ENCODE measurements at places on chromosomes 5 and 9.

DNA sequence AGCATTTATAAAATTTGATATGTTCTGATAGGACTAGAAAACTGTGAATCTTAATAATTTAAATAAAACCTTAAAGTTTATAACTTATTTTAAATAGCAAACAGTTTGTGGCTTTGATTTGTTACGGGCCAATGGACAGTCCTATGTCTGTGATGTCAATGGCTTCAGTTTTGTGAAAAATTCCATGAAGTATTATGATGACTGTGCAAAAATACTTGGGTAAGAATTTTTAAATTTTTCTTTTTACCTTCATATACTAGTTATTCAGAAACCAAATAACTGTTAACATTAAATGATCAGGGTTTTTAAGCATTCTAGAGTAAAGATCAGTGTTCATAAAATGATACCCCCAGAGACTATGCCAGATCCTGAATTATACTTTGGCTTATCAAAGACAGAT lies 31.1 kb downstream of the PPIP5K2 start:
- no peak for DNase-seq

DNA sequence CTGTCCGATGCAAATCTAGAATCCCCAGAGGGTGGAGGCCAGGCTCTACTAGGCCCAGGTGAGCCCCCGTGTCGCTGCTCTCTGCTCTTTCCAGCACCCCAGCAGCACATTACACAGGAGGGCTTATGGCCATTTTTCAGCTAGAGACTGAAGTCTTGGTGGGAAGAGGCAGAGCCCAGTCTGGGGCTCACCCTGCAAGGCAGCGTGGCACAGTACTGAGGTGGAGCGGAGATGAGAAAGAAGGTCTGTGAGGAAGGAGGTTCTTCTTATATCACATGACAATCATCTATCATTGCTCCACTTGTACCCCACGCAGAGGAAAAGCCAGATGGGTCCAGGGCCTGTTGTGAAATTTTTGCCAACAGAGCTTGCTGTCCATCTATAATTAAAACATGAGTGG lies 10.0 kb upstream of the KIF12 start:
- no peak for DNase-seq

DNA sequence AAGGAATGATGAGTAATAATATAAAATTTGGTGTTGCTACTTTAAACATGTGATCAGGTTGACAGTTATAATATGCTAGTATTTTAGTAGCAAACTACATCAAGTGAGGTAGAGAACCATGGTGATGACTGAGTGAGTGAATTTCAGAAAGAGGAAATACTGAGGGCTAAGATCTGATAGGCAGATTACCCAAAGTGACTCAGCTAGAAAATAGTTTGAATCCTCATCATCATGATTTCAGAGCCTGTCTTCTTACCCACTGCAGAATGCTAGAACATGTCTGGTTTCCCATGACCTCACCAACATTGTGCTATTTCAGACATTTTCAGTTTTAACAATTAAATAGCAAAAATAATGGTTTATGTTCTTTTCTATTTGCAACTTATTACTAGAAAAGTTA lies 602.1 kb downstream of the TAF11L14 start:
- no peak for DNase-seq

GRCh38 chr9:131233995-131234394 lies 42.3 kb downstream of the FAM78A start:
- DNase-seq, result no peak

GRCh38 chr5:150512368-150512747 lies 4.4 kb downstream of the NDST1 start:
- no peak for DNase-seq

GRCh38 chr9:129725795-129726251 lies 27.0 kb downstream of the PTGES start:
- DNase-seq, result no peak

GRCh38 chr5:66561256-66561990 lies 34.8 kb upstream of the MAST4 start:
- no peak for DNase-seq

DNA sequence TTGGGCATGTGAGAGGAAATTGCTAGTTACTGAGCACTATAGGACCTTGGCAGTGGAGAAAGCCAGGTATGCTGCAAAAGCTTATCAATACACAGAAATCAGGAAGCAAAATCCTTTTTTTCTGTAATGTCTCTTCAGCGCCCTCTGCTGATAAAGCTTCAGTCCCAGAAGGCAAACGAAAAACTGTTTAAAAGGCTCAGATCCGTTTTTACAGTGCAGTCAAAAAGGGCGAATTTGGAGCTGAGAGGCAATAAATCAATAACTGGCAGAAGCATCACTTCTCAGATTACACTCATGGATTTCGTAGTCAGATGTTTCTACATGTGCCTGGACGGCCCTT lies 1.1 kb upstream of the MAN2A1 start:
- DNase-seq, result no peak

GRCh38 chr5:165620394-165620793 lies 2115.0 kb downstream of the MAT2B start:
- no peak for DNase-seq

DNA sequence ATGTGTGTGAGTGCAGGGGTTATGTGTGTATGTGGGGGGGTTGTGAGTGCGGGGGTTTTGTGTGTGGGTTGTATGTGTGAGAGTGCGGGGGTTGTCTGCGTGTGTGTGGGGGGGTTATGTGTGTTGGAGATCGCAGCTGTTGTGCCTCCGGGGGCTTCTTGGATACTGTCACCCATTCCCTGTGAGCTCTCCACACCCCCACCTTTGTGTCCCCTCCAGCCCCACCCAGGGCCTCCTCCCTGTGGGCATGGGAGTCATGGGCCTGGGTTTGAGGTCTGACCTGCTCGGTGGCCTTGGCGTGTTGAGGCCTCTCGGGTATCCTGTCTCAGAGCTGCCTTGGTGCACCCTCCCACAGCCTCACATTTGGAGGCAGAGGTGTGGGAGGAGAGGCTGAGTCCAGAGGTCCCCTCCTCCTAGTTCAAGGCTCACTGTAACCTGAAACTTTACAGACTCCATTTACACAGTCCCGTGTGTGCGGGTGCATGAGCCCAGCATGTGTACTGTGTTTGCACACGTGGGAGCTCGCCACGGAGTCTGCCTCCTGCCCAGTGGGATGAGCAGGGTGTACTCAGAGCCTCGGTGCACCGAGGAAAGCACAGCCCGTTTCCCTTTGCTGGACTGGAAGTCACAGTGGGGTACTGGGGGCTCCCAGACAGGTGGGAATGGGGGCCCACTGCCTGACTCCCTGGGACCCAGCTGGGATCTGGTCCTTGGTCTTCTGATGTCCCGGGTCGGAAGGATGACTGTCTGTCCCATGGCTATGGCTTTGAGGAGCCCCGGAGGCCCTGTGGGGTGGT lies 43.4 kb downstream of the RXRA start:
- DNase-seq, result no peak

DNA sequence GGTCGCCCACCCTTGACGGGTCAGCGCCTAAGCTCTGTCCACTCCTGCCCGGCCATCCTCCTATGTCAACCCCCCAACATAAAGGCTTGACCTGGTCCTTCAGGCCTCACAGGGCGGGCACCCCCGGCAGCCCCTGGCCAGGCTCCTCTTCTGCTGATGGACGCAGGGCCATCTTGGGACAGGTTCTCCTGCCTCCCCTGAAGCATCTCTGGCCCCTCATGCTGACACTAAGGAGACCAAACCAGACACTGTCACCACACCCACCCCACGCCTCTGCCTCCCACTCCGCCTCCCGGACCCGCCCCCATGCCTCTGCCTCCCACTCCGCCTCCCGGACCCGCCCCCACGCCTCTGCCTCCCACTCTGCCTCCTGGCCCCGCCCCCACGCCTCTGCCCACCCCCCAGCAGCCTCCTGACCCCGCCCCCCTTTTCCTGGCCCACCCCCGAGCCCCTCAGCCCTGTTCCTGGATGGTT lies 6.8 kb downstream of the OBP2A start:
- no peak for DNase-seq

DNA sequence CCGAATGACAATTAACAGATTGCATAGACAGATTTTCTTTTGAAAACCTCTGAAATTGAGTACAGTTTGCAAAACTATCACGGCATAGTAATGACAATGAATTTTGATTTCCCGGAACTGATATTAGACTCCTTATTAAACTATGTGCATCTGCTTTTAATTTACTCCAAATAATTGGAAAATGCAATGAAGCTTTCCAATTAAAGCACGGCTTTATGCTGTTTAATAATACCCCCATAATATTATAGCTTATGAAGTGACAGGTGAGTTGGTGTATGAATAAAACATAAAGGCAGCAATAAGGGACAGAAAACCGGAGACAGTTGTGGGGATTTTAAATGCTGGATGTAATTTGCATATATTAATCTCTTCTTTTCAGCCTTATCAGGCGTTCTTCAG lies 110.6 kb downstream of the MVB12B start:
- DNase-seq, result no peak

DNA sequence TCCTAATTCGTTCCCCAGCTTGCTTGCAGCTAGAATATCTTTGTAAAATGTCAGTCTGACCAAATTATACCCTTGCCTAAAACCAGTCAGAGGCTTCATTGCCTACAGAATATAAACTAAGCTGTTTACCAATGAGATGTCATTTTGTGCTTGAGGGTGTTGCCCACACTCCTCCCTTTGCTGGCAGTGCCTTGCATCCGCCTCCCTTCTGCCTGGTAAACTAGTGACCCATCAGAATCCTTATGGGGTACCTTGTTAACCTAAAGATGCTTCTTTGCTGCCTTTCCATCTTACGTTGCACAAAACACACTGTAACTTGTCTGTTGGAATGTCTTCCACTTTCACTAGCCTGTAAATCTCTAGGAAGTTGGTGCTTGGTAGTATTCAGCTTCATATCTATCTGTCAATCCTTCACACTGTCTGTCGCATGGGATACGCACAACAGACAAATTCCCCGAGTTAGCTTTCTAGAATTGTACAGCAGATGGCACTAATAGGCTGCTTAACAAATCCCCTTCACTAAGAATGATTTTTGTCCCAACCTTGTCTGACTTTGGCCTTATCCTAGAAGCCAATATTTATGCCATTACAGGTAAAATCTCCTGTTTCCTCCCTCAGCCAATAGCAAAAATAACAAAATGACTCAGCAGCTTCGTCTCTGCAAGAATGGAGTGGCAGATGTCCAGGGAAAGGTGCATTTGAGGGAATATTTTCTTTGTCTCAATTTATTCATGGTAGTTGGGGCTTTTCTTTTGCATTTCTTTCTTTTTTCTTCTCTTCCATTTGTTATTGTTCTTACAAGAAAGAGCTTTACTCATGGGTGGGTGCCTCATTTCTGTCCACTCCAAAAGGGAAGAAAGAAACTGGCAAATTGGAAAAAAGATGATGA lies 3.0 kb downstream of the NUDT2 start:
- no peak for DNase-seq

- DNase-seq, result peak; percentile 58
Measured at GRCh38 chr5:80959768-80960442, at the start of gene RASGRF2. Gene RASGRF2 (plus strand): TSS chr5:80960363. CDS start chr5:80960739, 376 bp downstream.

- DNase-seq, result no peak
Measured at GRCh38 chr9:36896296-36896695, 137.8 kb downstream of the PAX5 start.

DNA sequence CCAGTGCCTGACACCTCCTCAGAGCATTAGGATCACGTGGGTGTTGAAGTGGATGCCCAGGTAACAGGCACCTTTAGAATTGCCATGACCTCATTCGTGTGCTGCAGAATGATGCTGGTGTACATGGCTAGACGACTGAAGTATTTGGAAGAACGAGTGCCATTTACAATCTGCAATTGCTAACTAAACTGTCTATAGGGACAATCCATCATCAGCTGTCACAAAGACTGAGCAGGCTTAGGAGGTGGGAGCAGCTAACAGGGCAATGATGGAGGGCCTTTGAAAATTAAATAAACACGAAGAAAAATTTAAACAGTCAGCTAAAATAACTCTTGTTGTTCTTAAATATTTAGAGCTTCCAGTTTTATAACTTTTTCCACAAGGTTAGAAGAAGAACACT lies 375.8 kb downstream of the GADD45G start:
- no peak for DNase-seq

- no peak for DNase-seq
Measured at GRCh38 chr5:180860273-180860886, 696 bp downstream of the ZFP62 start.

DNA sequence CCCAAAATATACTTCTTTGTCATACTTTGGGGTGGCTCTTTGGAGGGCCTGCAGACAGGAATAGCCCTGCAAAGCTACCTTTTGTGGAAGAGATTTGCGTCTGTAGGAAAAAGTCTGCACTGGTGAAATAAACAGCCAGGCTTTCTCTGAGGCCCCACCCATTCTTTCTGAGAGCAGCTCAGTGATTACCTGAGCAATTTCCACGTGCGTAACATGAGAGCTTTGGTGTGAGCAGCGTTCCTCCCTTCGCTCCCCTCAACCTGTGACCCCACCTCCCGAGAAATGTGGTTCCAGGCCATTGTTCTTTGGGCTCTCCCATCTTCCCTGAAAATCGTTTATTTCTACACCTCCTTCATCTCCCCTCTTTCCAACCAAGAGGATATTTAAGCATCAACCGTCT lies 23.8 kb upstream of the FBP1 start:
- DNase-seq, result no peak

- no peak for DNase-seq
Measured at GRCh38 chr9:33697171-33697570, 98.2 kb upstream of the PRSS3 start.

GRCh38 chr5:127446626-127447025 lies 70.8 kb upstream of the PRRC1 start:
- DNase-seq, result no peak

DNA sequence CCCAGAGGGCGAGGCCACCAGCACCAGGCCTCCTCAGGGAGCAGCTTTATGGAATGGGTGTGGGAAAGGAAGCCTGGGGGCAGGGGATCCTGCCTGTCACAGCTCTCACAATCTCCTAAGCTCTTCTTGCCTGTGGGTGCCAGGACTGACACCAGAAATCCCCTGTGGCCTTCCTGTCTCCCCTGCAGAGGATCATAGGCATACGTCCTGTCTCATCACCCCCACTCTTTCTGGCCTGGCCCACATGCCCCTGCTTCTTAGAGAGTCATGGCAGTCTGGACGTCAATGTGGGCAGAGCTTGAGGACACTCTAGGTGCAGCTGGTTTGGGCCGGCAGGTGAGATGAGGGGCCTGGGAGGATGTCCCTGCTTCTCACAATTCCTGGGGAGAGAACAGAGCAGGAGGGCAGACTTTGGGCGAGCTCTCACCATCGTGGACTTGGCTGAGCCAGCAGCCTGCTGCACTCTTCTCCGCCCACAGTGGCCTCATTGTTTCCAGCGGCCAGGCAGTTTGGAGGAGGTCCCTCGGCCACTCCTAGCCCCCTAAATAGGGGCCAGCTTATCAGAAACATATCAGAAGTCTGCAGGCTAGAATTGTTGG lies 67.3 kb upstream of the ZFR start:
- no peak for DNase-seq

GRCh38 chr9:97412626-97413385 lies 910 bp downstream of the TDRD7 start:
- DNase-seq, result no peak

- DNase-seq, result no peak
Measured at GRCh38 chr5:142441616-142442015, 116.8 kb upstream of the SPRY4 start.
